ENCODE measurements at places on chromosomes 2 and 18.

- peak; percentile 32 for DNase-seq
These were observed 199.6 kb downstream of the HRH4 start for GRCh38 chr18:24659827-24660720.

GRCh38 chr2:73985308-73986084, 786 bp downstream of the TET3 start:
- peak; percentile 18 for DNase-seq

DNA sequence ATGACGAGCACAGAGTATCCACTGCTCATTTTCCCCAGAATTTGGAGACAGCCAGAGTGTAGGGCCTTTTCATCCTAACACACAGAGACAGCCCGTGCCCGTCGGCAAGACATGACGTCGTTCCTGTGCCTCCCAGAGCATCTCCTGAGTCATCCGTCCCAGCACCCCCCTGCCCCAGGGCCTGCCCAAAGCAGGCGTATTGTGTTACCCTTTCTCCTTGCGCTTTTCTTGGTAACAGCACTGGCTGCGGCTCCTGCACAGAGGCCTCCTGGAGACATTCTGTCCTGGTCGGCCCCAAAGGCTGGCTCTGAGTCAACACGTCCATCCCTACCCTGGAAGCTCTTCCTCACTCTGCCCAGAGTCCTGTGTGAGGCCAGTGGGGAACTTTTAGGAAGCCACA, 217.1 kb downstream of the KLHL29 start:
- DNase-seq: no peak

GRCh38 chr2:88591698-88592097, 35.6 kb downstream of the EIF2AK3 start:
- DNase-seq: no peak

- DNase-seq: no peak
These were observed 10.2 kb upstream of the SCN3A start for GRCh38 chr2:165214093-165214492.

Measured in skin of body (tissue), 3 donors.